ENCODE measurements at places on chromosomes 7 and 10.

GRCh38 chr7:85156661-85157208, 30.1 kb downstream of the SEMA3D start:
- DNase-seq, result no peak

DNA sequence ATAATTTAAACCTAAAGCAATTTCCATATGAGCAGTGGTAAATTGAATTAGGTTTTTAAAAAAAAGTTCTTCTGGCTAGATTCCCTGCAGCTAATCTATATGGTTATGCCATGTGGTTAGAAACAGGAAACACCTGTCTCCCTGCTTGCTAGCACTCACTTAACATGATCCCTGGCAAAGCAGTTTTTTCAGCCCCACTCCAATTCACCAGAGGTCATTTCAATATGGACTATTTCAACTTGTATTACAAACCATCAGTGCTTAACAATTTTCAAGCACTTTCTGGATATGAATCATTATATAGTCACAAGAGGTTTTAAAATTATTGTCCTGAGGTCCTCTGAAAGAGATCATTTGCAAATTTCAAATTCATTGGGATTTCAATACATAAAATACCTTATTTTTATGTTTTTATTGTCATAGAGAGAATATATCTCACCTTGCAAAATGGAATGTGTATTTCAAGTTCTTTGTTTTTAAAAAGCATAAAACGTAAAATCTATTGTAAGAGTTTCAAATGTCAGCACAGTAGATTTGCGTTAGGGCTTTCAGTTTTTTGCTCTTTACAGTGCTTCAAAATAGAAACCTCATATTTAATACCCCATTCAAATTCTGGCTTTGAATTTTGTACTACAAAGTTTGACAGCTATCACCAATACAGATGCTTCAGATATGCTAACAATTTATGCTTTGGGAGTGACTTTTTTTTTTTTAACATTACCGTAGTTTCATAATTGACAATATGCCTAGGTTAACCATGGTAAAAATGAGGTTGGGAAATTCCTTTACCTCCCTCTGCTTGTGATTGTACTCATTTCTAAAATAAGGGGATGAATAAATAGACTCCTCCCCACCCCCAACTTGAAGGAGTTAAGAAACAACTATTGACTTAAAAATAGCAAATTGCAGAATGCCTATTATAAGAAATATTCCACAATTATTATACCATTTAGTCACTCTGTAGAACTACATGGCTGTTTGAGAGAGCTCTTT, 117.5 kb upstream of the HGF start:
- no peak for DNase-seq

DNA sequence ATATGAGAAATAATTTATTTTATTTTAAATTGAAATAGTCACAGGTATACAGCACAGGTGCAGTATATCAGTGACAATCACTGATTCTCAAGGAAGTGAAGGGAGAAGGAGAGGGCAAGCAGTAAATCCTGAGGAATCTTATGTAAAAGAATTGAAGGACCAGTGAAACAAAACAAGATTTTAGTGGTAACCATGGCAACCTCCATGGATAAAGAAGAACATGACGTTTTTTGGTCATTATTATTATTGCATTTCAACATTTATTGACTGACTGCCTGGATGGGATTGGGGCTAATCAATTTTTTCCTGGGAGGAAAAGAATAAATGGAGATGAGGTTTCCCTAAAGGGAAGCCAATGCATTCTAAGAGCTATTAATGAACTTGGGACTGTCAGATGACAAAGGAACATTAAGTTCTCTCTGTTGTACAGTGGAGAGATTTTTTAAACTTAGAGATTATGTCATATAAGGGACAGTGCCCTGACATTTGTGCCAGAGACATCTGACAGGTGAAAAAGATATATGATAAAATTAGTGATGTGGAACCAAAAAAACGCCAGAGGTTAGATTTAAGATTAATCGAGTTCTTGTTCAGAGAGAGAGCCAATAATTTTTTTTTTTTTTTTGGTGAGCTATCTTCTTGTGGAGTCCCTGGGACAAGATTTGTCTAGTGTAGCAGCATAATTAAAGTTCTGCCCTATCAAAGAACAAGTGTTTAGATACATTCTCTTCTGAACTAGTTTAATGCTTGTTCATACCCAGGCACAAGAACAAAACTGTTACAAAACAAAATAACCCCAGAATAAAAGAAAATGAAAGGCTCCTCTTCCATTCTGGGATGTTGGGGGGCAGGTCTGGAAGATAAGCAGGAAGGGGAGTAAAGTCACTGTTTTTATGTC, 279.9 kb downstream of the CSTF2T start:
- DNase-seq, result no peak

GRCh38 chr10:15146366-15146765, 22.1 kb downstream of the NMT2 start:
- DNase-seq, result no peak

- no peak for DNase-seq
Measured at GRCh38 chr7:135333200-135333599, 99.6 kb downstream of the STRA8 start.

DNA sequence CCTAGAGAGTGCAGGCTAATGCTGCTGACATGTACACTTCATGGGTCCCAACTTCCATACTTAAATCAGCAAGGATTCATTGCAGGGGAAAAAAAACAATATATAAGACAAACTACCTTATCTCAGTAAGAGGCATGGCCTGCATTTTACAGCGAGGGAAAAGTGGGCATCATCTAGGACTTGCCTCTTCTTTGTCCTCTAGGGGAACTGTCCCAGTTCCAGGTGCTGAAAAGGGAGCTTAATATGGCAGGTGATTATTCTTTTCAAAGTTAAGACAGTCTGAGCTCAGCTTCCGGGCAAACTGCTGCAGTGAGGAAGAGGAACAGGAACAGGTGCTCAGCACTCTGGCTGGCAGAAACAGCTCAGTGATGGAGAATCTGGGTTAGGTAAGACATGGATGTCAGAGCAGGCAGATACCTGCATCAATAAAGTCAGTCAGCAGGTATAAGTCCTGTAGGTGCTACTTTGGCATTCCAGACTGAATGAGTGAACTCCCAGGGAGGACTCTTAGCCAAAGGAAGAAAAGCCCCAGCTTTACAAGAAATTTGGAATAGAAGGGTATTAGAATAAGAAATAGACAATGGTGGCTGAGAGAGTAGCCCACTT, 147.2 kb downstream of the TMEM178B start:
- no peak for DNase-seq

GRCh38 chr7:134875867-134876266, 96.4 kb downstream of the CALD1 start:
- DNase-seq, result no peak

DNA sequence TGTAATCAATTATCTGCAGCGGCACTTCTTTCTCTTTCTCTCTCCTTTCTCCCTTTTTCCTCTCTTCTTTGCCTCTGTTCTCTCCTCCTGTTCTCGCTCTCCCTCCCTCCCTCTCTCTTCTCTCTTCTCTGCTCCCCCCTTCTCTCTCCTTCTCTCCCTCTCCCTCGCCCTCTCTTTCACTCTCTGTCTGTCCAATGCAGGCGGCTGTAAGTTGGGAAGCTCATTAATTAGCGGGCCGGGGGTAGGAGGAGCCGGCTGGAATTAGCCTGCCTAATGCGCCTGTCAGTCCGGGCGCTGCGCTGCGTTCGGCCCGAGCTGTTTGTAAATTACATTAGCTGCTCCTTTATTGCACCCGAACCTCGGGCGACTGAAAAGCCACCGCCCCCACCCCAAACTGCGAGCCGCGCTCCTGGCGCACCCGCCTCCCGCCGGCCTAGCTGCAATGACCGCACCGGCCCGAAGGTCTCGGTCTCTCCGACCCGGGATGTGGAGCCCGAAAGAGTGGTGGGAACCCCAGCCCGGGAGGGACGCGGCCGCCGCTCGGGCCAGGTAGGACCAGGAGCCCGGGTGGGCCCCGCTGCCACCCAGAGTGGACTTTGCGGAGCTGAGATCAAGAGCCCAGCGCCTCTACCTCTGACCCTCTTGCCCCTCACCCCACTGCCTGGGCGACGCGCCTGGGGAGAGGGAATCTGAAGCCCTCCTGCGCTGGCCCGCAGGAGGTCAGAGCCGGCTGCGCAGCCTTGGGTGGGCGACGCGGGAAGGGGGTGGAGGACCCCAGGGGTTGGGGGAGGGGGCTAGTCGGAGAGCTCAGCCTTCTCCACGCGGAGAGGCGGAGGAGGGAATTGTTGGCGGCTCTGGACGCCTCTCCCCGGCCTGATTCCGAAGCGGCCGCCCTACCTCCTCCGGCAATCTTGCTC, at the start of gene LBX1:
LBX1 (minus strand) TSS at position 198 of the 917 bp plus-strand sequence. CDS start 648 bp downstream, outside the sequence.
- DNase-seq, result no peak

- DNase-seq, result peak; percentile 87
Measured at GRCh38 chr10:133324198-133324792, 12.4 kb downstream of the CALY start.

DNA sequence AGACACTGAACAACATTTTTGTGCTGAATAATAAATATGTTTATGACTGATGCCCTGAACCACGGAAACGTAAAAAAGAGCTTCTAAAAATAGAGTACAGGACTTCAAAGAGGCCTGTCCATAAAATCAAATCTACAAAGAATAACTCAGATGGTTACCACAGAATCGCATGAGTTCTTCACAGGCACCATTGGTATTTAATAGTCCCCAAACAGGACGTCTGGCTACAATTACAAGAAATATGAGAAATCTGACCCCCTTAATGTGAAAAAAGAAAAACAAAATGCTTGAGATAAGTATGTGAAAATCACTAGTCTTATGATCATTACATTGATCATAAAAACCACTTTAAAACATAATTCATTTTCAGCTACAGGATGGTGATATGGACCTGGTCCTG, 20.8 kb downstream of the CYTH3 start:
- no peak for DNase-seq

GRCh38 chr10:6385665-6386064, 182.9 kb downstream of the PFKFB3 start:
- DNase-seq, result no peak

- no peak for DNase-seq
Measured at GRCh38 chr7:21544715-21545114, 1.9 kb downstream of the DNAH11 start.

DNA sequence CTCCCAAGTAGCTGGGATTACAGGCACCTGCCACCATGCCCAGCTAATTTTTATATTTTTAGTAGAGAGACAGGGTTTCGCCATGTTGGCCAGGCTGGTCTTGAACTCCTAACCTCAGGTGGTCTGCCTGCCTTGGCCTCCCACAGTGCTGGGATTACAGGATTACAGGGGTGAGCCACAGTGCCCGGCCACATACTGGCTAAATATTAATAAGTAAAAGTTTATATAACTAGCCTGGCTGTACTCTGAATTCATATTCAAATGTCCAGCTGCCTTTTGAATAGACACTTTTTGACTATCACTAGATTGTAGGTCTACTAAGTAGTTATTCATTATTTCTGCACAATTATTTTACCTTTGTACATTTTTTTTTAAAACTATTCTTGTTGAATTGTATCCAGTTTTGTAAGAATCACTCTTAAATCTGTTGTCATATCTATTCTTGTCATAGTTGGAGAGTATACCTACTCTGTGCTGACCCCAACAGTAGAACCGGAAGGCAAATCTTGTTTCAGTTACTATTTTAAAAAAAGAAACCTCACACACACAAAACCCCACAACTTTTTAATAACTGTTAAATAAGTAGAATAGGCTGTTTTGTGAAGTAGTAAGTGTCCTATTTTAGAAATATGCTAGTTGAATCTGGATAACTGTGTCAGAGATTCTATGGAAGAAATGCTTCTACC, 29.6 kb downstream of the MINPP1 start:
- DNase-seq, result no peak

- DNase-seq, result no peak
Measured at GRCh38 chr7:4769761-4770160, 5.7 kb upstream of the AP5Z1 start.

GRCh38 chr7:92802406-92802805, 34.0 kb downstream of the CDK6 start:
- no peak for DNase-seq

- no peak for DNase-seq
Measured at GRCh38 chr10:102553771-102554170, 50.0 kb downstream of the SUFU start.

DNA sequence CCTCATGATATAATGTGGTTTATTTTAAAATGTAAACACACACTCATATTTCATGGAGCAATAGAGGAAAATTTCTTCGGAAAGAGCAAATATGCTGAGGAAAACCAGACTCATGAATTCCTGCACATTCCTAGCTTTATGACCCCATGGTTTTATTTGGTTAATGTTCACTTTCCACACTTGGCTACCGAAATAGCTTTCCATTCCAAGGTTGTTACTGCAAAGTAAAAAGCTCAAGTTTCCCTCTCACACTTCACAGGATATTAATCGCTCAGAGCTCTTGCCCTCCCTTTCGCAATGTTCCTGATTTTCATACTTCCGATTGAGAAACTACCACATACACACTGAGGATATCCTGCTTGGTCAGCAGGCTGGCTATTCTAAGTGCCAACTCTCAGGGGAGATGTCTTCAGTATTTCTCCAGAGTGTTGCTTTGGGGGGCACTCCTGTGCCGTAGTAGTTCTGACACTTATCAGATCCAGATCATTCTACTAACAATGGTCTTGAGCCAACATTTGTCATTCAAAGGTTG, 77.5 kb upstream of the STEAP1B start:
- peak; percentile 32 for DNase-seq

- DNase-seq, result no peak
Measured at GRCh38 chr10:98289802-98290209, 21.8 kb upstream of the LOXL4 start.

GRCh38 chr7:68964060-68964459, 634.2 kb upstream of the AUTS2 start:
- DNase-seq, result no peak

DNA sequence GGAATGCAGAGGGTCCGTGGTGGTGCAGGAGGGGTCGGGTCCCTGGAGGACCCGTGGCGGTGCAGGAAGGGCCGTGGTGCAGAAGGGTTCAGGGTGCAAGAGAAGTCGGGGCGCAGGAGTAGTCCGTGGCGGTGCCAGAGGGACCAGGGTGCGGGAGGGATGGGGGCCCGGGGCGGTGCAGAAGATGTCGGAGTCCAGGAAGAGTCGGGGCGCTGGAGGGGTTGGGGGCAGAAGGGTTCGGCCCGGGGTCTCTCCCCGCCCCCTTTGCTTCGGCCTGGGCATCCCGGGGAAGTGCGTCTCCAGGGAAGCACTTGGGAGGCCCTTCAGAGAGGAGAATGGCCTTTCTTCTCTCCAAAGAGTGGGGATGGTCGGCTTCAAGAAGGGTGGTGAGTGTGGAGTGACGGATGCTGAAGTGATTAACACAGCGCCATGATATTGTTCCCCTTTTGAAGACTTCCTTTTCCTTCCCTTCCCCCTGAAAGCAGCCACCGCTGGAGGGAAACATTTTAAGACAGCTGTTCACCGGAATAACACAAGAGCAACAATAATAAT, 997 bp downstream of the WDR37 start:
- peak; percentile 29 for DNase-seq

GRCh38 chr10:49457686-49458085, 61.8 kb upstream of the DRGX start:
- DNase-seq, result no peak

DNA sequence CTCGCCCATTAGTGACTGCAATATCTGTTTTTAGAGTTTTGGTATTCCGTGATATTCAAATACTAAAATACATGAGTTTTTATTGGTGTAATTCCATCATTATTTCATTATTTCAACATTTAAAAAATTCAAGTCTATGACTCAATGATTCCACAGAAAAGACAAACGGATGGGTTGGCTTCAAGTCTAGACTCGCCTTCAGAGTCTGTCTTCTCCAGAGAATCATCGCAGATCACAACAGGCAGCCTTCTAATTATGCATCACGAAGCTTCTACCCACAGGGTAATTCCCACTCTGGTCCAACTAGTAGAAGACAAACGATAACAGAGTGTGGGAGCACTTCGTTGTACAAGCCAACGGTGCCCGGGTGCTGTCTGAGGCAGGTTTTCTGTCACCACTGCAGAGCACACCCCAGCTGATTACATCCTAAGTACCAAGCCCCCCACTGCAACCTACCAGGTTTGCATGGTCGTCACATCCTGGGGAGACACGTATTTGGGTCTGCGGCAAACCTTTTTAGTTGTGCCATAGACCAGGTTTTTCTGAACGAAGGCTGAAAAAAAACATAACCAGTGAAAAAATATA, 28.9 kb downstream of the PARP12 start:
- DNase-seq, result no peak
